Ovary (tissue), 10 donors: ENCODE measurements at places on chromosomes 3 and 15.

GRCh38 chr15:54099010-54099409, 120.8 kb downstream of the UNC13C start:
- no peak for DNase-seq

- DNase-seq: no peak
Measured at GRCh38 chr3:58013099-58013498, 4.9 kb downstream of the FLNB start.

DNA sequence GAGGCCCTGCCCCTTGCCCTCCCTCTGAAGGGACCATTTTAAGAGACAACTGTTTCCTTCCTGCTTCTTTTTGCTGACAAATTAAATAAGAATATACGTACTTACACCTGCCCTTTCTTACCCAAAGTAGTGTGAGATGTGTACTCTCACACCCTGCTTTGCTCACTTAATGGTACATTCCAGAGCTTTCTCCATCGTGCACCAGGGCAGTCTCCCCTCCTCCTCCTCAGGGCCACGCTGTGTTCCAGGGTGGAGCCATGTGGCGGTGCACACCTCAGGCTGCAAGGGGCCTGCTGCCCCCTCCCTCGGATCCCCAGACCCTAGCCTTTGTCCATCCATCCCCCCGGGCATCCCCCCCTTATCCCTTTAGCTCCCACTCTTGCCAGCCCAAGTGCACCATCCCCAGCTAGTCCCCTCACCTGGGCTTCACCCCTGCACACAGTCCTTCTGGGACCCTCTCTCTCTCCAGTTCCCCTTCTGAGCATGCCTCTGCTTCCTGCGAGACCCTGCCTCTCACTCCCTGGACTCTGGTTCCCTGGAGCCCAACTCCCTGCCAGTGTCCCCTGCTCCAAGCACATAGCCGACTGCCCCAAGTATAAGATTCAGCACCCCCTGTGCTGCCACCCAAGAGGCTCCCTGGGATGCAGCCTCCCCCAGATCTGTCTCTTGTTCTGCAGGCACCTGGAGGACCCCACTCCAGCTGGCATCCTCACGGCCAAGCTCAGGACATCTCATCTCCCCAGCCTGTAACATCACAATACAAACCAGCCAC, 89.5 kb upstream of the IQSEC1 start:
- DNase-seq: no peak

- no peak for DNase-seq
Measured at GRCh38 chr3:152910211-152910610, 75.3 kb downstream of the P2RY1 start.

DNA sequence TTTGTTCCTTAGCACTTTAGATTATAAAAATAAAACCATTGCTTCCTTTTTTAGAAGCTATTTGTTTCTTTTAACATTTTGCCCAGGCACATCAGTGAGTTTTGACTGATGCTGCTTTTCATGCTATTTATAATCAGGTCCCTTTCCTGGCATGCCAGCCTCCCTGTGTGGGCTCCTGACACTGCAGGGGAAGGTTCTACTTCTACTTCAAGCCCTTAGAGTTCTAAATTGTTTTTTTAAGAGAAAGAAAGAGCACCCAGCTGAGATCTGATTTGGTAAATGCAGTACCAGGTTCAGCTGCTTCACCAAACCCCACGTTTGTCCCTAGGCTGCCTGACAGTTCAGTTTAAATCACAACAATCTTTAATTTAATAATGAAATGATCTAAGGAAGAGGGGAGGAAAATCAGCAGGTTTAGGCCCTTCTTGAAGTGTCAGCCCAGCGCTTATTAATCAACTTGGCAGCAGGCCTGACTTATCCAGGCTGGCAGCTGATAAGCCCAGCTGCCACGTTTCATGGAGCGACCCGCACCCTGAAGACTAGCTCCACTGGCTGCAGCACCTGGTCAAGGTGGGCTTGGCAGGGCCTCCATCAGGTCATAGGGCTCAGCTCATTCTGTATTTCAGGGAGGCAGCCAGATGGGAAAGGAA, 29.0 kb downstream of the HGD start:
- DNase-seq: no peak

DNA sequence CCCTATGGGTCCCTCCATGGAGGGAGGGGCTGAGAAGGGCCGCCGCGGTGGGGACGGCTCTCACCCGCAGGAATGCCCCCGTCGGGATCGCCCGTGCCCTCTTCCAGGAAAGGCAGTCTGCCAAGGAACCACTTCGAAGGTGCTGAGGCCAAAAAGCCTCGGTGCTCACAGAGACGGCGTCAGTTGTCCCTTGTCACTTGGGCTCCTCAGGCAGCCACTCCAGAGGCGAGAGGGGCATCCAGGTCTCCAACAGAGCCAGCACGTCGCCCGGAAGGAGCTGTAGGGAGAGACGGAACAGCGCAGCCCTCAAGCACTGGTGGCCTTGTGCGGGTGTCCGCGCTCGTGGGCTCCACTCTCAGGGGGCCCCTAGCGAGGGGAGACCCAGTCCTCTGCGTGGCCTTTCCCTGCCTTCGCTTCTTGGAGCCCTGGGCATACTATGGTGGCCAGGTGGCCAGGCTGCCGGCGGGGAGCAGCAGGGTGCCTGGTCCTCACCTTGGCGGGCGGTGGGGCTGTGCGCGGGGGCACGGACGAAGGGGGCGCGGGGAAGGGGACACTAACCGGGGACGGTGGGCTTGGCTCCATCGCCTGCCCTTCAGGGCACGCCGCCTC, 994 bp downstream of the MESP1 start:
- DNase-seq: no peak

- no peak for DNase-seq
Measured at GRCh38 chr3:9638155-9638554, 11.2 kb upstream of the MTMR14 start.
